ENCODE measurements at places on chromosomes 2 and 18.

GRCh38 chr2:134232868-134233727 lies 20.8 kb upstream of the MGAT5 start:
- no peak for DNase-seq

- no peak for DNase-seq
Measured at GRCh38 chr2:241724259-241724974, 10.0 kb upstream of the D2HGDH start.

- DNase-seq = no peak
Measured at GRCh38 chr2:8049851-8050571, 631.8 kb upstream of the ID2 start.

- DNase-seq = no peak
Measured at GRCh38 chr2:127165539-127165935, 54.6 kb downstream of the CYP27C1 start.

- DNase-seq = peak; percentile 14
Measured at GRCh38 chr2:165902934-165903333, 50.6 kb downstream of the TTC21B start.

GRCh38 chr2:217497843-217498377 lies 504.9 kb downstream of the TNS1 start:
- no peak for DNase-seq

DNA sequence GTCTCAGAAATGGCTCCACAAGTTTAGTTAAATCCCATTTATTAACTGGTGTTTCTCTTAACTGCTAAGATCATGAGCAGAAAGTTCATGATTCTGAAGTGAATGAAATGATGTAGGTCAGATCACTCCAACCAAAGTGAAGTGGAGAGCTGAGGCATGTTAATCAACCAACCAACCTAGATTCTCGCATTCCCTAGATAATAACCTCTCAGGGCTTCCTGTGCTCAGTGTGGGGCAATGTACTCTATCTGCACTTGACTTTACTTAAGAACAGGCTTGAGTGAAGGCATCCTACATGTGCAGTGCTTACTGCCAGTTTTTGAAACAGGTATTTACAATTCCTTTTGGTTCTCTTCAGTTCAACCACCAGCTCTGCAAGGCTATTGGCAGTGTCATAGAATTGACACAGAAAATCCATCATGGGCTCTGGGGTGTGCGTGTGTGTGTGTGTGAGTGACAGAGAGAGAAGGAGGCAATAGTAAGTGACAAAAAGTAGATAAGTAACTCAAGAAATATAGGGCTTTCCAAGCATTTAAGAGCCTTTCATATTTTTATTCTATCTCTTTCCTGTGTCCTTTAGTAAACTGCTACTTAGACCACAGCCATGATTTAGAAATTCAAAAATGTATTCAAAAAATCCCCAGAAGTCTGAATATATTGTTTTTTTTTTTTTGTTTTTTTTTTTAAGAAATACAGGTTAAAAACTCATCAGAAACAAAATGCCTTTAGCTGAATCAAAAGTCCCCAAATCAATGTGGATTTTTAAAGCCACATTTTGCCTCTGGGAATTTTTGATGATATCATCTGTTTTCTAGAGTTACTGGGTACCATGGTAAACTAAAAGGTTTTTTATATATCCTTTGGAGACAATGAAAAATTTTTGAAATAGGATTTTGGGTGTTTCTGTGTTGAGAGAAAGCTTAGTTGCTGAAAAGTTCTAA lies 28.6 kb downstream of the DOCK10 start:
- no peak for DNase-seq

- DNase-seq = no peak
Measured at GRCh38 chr2:188466761-188467160, 175.1 kb downstream of the GULP1 start.

GRCh38 chr2:113760400-113760799 lies 4.0 kb upstream of the SLC35F5 start:
- peak; percentile 30 for DNase-seq

GRCh38 chr2:238582159-238582558 lies 155.4 kb downstream of the ASB1 start:
- no peak for DNase-seq

GRCh38 chr2:41958775-41959174 lies 89.0 kb upstream of the PKDCC start:
- no peak for DNase-seq

DNA sequence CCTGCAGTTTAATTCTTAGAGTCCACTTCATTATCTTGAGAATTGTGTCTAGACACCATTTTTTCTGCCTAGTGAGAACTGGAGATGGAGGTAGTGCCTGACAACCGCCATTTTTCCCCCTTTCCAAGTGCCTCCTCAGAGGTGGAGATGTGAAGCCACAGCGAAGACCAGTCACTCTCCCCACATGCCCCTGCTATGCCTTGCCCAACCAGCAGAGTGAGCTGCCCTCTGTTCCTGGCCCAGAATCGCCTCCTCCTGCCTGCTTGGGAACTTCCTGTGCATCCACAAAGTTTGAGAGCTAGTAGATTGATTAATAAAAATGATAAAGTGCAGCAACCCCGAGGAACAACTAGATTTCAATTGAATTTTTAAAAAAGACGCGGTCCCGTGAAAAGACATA lies 123.3 kb downstream of the CLIP4 start:
- peak; percentile 73 for DNase-seq

DNA sequence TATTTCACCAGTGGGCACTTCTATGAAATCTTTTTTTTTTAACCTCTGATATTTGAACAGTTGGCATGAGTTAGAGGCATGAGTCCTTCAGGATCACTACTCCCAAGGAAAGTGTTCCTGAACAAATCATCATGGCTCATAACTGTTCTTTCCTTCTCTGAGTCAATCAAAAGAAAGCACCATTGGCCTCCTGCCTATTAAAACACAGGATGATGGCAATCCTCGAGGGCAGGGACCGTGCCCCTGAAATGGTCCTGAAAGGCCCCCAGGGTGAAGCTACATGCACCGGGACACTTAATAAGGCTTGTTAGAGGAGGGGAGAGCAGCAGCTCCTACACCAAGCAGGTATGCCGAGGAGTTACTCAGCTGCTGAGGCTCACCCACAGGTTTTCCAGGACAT lies 43.5 kb downstream of the SLC14A2 start:
- DNase-seq = no peak

- no peak for DNase-seq
Measured at GRCh38 chr18:76471593-76471992, 23.4 kb downstream of the ZNF516 start.

DNA sequence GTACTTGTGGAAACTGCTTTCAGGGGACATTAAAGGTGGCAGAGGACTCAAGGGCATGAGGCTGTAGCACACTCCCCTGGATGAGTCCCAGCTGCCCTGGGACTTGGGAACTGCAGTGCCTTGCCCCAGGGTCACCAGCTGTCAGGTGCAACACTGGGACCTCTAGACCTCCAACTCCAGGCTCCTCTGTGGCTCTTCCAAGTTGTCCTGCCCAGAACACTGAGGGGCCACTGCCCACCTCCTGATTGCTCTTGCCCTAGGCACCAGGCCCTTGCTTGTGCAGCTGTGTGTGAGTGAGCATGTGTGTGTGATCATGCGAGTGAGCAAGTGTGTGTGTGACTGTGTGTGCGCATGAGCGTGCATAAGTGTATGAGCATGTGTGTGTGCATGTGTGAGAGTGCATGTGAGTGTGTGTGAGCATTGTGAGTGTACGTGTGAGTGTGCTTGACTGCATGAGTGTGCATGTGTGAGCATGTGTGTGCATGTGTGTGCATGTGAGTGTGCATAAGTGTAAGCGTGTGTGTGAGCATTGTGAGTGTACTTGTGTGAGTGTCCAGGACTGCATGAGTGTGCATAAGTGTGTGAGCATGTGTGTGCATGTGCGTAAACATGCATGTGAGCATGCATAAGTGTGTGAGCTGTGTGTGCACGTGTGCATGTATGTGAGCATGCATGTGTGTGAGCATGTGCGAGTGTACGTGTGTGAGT lies 301.5 kb downstream of the NDUFA10 start:
- no peak for DNase-seq

GRCh38 chr2:30639836-30640235 lies 167.4 kb downstream of the CAPN13 start:
- no peak for DNase-seq

DNA sequence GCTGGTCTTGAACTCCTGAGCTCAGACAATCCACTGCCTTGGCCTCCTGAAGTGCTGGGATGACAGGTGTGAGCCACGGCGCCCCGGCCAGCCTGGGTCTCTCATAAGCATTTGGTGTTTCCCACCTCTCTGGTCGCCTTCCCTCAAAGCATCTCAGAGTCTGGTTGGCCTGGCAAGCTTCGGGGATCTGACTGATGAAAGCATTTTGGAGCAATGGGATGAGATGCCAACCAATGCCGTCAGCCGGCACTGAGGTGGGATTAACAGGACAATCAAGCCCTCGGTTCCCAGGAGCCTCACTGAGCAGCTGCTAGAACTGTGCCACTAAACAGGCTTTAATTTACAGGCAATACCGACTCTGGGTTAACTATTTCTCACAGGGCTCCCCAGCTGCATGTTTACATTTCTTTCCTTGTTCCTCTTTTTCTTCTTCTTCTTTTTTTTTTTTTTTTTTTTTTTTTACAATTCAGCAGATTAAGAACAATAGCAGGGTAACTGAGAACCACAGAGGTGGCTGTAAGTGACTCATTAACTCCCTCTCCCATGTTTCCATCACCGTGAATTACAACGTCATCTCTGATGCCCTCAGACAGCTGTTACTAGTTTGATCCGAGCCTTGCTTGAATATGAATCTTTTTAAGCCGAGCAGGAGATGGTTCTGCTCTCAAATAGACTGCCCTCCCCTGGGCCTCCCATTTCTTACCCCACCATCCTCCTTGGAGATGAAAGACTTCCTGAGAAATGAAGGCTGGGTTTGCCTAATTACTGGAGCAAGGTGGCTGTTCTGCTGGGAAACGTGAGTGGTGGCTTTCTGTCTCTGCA lies 37.9 kb downstream of the ODC1 start:
- no peak for DNase-seq

GRCh38 chr18:78587096-78587495 lies 392.5 kb upstream of the SALL3 start:
- DNase-seq = no peak

- DNase-seq = no peak
Measured at GRCh38 chr2:160907738-160908137, 252.5 kb upstream of the TANK start.

DNA sequence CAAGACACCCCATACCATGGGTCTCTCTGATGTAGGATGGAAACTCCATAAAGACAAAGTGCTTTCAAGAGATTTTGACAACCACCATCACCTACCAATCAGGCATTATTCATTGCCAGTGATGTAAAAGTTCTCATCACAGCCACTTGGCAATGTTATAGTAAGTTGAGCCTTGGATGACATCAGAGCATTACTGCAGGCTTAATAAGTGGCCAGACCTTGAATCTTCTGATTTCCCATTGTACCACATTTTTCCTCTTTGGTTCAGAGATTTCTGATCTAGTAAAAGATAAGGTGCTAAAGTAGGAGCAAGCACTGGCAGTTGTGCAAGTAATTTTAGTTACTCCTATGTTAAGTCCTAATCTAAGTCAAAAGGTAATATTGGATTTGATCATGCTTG lies 36.5 kb downstream of the OSR1 start:
- no peak for DNase-seq

DNA sequence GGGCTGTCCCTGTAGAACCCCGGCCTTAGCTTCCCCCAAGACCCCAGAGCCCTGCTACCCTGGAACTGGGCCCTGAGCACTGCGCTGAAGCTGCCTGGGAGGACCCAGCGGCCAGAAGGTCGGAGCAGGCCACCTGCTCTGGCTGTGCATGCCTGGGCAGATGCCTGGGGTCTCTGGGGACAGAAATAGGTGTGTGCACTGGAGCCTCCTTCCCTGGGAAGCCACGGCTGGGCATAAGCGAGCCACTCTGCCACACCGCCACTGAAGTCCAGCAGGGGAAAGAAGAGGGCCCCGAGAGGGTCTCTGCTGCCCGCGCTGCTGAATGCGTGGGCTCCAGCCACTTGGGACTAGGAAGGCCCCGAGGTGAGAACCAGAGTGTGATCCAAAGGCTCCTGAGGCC lies 6.7 kb downstream of the GBX2 start:
- DNase-seq = no peak

- DNase-seq = no peak
Measured at GRCh38 chr2:41716497-41716896, 331.3 kb upstream of the PKDCC start.

DNA sequence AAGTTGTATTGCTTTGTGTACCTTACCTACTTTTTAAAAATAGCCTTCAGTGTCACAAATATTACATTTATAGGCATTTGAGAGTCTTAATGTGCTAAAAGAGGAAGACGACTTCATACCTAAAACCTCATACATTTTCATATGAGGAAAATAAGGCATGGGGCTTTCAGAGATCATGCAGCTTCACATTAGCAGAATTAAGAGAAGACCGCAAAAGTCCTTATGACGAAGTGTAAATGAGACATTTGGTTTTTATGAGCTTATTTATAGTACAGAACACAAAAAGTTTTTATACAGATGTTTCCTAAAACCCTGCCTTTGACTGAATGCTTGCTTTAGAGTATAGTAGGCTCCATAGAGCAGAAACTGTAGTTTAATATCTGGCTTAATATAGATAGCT lies 10.1 kb upstream of the CCDC138 start:
- no peak for DNase-seq

DNA sequence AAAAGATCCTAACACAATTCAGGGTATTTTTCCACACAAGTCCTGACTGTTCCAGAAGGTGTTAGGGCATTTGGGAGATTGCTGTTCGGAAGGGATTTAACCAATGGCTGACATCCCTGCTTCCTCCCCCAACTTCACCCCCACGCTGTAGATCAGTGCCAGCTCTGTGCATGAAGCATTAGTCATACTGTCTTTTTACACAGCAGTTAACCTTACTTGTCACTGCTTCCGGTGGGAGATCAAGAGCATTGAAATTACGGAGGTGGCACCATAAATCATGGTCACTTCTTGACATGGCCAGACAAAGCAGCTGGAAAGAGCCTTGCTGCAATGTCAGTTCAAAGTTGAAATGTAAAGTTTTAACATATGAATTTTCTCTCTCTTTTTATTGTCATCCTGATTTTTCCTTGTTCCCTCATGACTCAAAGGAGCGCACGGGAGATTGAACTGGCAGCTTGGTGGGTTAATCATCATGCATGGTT lies 70.2 kb downstream of the HRH4 start:
- peak; percentile 11 for DNase-seq

DNA sequence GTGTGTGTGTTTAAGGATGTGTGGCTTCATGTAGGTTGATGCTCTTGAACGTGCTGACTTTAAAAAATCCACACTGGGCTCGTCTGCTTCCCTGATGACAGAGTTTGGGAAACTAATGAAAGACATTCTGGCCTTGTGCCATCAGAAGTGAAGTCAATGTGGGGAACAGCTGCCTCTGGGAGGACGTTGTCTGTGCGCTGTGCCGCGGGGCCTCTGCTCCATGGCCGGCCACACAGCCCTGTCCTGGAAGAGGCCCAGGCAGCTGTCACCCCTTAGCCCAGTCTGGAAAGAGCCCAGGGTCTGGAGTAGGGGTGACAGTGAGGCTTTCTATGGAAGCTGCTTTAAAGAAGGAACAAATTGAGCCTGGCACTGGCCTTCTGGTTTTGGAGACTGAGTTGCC lies 155.8 kb downstream of the SH3RF3 start:
- peak; percentile 61 for DNase-seq

- DNase-seq = no peak
Measured at GRCh38 chr2:133573491-133574162, 5.4 kb upstream of the NCKAP5 start.

- DNase-seq = peak; percentile 41
Measured at GRCh38 chr2:197248623-197249022, 62.0 kb downstream of the ANKRD44 start.

GRCh38 chr2:225841314-225841713 lies 441.8 kb downstream of the NYAP2 start:
- no peak for DNase-seq

- DNase-seq = peak; percentile 16
Measured at GRCh38 chr2:71277536-71278103, 50.7 kb upstream of the PAIP2B start.

- no peak for DNase-seq
Measured at GRCh38 chr2:8116661-8117060, 565.2 kb upstream of the ID2 start.

GRCh38 chr18:48441405-48441881 lies 32.3 kb upstream of the ZBTB7C start:
- DNase-seq = peak; percentile 24
